ENCODE measurements at places on chromosomes 3 and 15.
A peak's percentile ranks its signal among the peaks of the same experiment; 100 is the strongest.

GRCh38 chr3:64152086-64152485 lies 73.2 kb downstream of the PRICKLE2 start:
- DNase-seq: no peak

DNA sequence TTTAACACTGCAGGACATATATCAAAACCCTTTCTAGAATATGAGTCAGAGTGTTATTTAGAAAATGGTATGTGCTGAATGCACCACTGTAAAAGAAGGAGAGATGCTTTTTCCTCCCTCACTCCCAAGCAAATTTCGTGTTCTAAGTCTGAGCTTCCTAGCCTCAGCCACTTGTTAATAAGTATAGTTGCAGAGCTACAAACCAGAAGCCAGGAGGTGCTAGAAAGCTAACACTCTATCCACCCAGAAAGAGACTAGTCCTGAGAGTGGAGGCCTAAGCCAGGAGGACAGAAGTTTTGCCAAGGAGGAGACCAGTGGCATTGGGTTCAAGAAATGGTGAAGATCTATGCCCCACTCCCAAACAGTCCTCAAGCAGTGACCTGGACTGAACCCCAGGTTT lies 40.5 kb upstream of the GYG1 start:
- no peak for DNase-seq

GRCh38 chr15:44813231-44813630 lies 76.9 kb downstream of the TRIM69 start:
- DNase-seq: no peak

- no peak for DNase-seq
These were observed 73.5 kb downstream of the DAPK2 start for GRCh38 chr15:63972801-63973200.

- DNase-seq: no peak
These were observed 97.0 kb downstream of the TNIK start for GRCh38 chr3:171363202-171363601.

- DNase-seq: no peak
These were observed 158.2 kb downstream of the ZNF385D start for GRCh38 chr3:21592828-21593227.

- no peak for DNase-seq
These were observed 402.2 kb upstream of the PROK2 start for GRCh38 chr3:72187131-72187530.

DNA sequence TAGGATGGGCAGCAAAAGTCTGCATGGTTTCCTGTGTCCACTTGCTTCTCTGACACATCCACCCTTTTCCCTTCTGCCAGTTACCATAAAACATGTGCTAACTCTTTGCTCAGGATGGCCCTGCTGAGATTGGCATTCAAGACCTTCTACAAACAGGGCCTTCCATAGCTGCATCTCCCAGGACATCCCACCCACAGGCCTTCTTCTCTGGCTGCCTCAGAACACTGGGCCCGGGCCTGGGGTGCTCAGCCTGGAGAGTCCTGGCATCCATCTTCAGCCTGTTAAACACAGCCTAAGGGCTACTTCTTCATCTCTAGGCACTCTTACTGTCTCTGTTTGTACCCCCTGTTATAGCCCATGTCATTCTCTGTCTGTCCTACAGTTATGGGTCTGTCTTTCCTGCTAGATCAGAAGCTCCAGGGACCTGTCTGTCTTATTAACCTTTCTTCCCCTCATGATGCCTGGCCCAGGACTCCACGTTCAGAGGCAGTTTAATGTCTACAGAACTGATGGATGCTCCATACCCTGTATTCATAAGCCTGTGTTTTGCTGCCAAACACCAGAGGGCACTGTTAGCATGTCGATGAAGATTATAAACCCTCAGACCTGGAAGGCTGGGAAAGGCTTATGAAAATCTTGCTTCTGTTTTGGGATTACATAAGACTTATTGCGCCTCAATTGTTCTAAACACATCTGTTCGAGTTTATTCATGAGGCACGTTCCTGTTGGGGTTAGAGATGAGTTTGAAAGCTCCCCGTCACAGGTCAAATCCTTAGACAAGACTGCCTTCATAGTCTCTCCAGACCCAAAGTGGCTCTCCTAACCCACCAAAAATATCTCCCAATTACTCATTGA lies 16.5 kb downstream of the SEMA3G start:
- peak; percentile 23 for DNase-seq

DNA sequence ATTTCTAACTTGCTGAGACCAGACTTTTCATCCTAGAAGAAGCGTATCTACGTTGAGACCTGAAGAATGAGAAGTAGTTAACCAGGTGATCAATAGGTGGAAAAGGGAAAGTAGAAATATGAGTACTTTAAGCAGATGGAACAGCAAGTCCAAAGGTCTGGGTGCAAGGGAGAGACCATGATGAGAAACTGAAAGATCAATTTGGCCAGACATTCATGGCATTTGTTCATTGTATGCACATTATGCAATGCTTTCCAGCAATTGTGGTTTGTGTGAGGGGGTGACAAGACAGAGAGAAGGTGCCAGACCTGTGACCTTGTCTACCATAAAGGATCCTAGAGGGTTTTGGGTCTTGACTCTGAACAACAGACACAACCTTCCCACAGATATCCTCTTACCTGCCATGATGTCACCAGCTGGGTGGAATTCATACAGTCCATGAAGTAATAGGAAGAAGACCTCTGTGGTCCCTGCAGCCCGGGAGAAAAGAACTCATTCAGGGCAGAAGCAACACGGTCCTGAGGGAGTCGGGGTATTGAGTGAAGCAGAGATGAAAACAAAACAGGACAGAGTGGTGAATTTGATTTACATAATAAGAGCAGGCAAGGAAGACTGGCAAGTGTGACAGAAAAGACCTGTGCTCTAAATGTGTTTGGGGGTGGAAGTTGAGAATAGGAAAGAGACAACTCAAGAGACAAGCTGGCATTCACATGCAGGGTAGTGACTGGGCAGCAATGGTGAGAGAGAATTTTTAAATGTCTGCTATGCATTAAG lies 63.4 kb upstream of the PSMD6 start:
- DNase-seq: no peak

DNA sequence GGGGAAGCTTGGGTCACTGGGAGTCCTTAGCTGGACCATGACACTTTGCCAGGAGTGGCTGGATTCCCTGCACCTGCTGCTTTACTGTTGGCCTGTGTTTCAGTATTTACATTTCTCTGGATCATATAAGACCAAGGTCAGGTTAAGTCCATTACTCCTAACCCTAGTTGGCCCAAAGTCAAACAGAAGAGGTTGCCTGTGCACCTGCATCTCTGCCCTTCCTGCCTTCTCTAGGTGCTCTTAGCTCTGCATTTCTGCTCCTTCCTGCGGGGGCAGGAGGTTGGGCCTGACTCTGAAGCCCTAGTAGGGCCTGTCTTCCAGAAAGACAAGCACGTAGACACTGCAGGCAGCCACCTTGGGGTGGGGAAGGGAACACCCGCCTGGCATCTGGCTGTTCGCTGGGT lies 124.3 kb downstream of the RPLP1 start:
- DNase-seq: no peak

DNA sequence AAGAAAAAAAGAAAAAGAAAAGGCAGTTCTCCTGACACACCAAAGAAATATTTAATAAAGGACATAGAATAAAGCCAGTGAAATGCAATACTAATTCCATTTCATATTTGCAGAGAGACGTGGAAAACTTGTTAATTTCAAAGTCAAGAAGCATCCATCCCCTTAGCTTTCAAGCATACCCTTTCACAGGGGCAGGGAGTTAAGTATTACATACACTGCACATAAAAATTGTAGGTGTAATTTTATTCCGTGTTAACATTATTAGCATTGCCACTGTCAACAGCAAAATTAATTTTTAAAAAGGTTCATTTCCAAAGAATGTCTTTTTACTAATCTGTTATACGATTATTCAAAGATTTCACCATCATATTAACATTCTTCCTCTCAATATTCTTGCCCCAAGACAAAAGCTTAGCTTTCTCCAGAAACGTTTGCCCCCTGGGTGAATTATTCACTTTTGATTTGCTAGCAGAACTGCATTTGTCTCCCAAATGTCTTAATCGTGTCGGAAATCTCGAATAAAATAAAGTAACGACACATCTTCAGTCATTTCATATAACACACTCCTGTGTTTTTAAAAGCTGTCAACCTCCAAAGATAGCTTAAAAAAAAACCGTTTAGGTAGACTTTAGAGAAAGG lies 517.9 kb downstream of the MECOM start:
- DNase-seq: no peak

DNA sequence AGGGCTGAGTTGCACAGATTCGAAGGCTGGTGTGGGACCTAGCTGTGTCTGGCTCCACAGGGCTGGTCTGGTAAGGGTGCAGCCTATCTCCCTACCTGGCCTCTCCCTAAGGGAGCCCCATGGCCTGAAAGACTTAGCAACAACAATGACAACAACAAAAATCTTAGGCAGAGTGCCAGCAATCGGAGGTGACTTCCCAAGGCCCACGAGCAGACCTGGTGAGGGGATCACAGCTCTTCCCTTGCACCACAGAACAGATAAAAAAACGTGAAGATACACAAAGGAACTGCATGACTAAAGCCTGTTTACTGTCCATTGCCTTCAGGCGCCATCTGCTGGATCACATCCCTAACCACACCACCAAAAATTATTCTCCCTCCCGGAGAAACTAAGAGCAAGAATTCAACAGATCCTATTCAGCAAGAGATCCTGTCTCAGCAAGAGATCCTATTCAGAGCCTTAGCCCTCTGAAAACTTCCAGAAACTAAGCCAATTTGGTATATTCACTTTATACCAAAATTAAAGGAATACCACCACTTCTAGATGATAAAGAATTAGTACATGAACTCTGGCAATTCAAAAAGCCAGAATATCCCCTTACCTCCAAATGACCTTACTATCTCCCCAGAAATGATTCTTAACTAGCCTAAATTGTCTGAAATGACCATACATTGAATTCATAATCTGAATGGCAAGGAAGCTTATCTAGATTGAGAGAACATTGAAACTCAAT lies 24.1 kb upstream of the OR5K4 start:
- no peak for DNase-seq

DNA sequence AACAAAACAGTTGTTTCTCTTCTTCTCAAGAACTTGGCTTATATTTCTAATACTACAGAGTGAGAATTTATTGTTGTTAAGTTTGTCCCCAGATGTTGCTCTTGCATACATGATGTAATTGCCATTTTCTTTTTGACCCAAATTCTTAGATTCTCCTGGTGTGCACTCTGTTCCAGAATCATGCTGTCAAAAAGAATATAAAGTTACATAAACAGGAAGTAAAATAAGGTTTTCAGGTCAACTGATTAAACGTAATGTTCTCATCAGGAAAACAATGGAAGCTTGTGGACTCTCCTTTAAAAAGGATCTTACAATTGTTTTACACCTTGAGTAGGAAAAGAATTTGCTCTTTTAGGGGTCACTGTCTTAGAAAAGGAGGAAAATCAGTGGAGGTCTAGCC lies 121.8 kb downstream of the ADAM10 start:
- no peak for DNase-seq

- peak; percentile 19 for DNase-seq
These were observed 217.4 kb downstream of the DIPK2A start for GRCh38 chr3:144189044-144189443.

- no peak for DNase-seq
These were observed 336.5 kb upstream of the TGFBR2 start for GRCh38 chr3:30269751-30270445.

GRCh38 chr3:8824238-8824637 lies 54.8 kb upstream of the OXTR start:
- no peak for DNase-seq

DNA sequence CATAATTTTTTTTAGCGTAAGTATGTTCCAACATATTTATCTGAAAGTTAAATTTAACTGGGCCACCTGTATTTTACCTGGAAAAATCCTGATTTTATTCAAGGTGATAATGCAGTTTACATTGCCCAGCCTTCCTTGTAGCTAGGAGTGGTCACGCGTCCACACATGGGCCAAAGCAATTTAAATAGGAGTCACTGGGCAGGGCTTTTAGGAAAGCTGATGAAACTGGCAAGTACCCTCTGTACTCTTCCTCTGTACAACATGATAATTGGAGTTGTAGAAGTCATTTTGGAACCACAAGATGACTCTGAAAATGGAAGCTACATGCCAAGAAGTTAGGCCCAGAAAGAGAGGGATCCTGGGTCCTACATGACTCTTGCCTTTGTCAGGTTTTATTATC lies 9.5 kb downstream of the BTD start:
- DNase-seq: no peak

DNA sequence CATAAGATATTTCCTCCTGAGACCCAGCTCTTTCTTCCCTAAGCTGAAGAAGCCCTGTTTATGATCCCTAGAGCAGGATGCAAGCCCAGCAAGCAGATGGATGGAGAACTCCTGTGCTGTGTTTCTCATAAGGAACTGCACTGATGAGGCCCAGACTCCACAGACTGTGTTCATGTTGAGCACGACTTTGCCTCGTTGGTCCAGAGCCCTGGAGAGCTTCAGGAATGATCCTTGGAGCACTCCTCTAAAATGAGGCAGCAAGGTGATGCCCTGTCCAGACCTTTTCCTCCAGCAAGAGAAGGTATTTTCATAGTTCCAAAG lies 83.8 kb downstream of the MYLK start:
- no peak for DNase-seq

DNA sequence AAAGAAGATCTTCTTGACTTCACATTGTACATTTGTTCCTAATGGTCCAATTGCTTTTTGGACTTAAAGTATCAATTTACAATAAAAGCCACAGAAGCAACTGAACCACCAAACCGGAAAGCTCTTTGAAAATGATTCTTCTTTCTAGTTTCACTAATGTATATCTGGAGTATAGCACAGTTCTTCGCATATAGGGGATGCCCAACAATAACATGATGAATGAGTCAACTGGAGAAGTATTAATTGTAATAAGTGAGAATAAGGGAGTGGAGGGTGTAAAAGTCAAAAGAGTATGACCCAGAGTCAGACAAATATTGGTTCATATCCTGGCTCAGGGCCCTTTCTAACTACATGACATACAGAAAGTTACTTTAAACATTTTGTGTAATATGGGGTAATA lies 425.2 kb downstream of the ZBTB20 start:
- no peak for DNase-seq

GRCh38 chr15:71612869-71613268 lies 197.5 kb upstream of the NR2E3 start:
- no peak for DNase-seq

DNA sequence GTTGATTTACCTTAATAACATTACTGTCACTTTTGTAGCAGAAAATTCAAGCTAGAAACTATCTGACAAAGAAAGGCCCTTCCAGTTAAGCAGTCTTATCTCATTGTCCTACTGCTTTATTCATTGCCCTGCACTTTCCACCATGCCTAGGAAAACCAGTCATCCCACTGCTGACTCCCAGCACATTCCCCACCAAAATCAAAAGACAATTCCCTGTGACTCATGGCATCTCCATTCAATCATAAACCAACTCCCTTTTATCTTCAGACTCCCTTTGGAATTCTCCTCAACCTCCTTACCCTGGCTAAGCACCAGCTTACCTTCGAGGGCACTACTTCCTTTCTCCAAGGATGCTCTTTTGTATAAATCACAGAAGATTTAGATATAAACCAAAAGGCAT lies 184.3 kb downstream of the PLCH1 start:
- no peak for DNase-seq
